ENCODE measurements at places on chromosomes 3 and 15.

DNA sequence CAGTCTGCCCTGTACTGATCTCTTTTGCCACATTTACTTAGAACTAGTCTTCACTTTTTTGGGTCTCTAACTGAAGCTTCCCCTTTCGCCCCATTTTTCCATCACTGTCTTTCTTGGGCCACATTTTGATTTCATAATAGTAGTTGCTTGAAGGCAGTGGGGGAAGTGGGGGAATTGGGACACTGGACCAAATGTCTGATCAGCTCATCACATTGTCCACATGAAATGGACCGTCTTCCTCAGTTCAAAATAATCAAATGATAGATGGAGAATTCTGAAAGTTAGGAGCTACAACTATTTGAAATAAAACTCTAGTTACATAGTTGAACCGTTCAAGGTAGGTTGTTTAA, 747 bp downstream of the PDCD6IP start:
- no peak for DNase-seq

GRCh38 chr3:171349392-171349791, 110.8 kb downstream of the TNIK start:
- DNase-seq: no peak

GRCh38 chr15:41695750-41696436, 35.7 kb downstream of the MGA start:
- no peak for DNase-seq

GRCh38 chr15:70098153-70098460, 390 bp upstream of the TLE3 start:
- no peak for DNase-seq

GRCh38 chr3:191641789-191642188, 180.8 kb downstream of the PYDC2 start:
- DNase-seq: no peak

All from activated effector memory CD4-positive, alpha-beta T cell treated with Interleukin-2 at 50 U/mL for 16 hours (primary cell).